Fibroblast of skin of left biceps (primary cell): ENCODE measurements at places on chromosomes 6 and 20.

- no peak for DNase-seq
Measured at GRCh38 chr6:44003345-44004061, 123.7 kb downstream of the MRPL14 start.

- DNase-seq: no peak
Measured at GRCh38 chr6:3711776-3712175, 39.7 kb downstream of the PXDC1 start.

GRCh38 chr6:136757150-136757549, 35.1 kb downstream of the MAP3K5 start:
- DNase-seq: no peak

GRCh38 chr20:22387452-22387851, 196.9 kb downstream of the FOXA2 start:
- DNase-seq: no peak

DNA sequence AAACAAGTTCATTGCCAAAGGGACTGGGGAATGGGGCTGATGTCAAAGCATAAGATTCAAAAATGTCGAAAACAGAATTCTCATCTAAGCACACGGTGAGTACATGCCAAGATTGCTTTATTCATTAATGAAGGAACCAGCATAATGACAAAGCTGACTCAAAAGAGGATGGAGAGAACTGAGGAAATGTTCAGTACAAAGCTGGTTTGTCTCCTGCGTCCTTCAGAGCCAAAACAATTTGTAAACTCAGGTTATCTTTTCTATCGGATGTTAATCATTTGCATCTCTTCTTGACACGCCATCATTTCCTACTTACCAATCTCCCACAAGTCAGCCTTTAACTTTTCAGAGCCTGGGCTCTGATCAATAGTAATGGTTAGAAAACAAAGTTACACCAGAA, 195.6 kb upstream of the PMEPA1 start:
- no peak for DNase-seq

DNA sequence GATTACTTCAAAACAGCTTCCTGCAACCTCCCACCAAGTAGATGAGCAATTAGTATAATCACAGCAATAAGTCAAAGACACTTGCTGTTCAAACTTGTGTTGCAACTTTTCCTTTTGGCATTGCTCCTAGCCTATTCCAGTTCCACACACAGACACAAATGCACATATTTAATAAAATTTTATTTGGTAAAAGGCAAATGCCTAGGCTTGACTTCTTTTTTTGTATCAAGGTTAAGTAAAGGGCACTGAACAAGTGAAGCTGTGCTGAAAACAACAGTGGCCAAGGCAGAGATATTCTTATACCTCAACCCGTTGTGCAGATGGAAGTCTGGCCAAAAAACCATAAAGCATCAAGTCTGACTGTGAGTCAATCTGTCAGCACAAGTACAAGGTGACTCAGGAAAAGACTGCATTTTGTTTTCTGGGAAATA, 708.4 kb upstream of the CITED2 start:
- peak; percentile 73 for DNase-seq

- DNase-seq: peak; percentile 40
Measured at GRCh38 chr6:129598244-129599187, 111.5 kb downstream of the ARHGAP18 start.

- DNase-seq: no peak
Measured at GRCh38 chr6:52135217-52135616, 47.8 kb upstream of the PKHD1 start.

DNA sequence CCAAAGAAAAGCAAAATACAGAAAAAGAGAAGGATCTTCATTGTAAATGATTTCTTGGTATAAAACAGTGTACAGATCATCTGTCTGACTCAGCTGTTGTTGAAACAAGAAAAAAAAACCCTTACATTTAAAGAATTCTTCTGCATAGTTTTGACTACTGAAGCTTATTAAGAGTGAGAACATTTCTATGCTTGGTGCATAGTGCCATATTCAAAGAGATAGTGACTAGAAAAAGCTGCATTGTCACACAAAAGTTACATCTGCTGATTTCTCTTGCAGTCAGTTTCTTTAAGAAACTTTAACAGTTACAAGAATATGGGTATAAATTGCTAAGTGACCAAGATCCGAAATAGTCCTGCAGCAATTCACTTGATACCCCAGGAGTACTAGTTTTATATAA, at the start of gene DEFB112:
Gene DEFB112, minus strand, starts transcription at position 101 of the 400 bp plus-strand sequence. Its CDS starts 60 bp downstream, at position 41.
- DNase-seq: no peak

DNA sequence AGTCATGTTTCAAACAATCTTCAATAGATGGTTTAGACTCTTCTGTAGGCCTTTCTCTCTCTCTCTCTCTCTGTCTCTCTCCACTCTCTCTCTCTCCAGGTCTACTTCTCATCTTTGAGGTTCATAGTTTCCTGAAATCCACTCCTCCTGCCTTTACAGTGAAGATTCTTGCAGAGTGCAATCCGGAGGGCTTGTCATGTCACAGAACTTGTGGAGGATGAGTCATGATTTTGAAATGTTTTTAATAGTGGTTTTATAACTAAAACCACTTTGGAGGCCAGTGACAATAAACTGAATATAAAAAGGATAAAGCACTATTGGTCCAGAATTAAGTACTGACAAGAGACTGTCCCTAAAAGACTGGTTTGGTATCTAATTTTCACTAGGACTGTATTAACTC, 156.3 kb downstream of the KIF6 start:
- peak; percentile 56 for DNase-seq

DNA sequence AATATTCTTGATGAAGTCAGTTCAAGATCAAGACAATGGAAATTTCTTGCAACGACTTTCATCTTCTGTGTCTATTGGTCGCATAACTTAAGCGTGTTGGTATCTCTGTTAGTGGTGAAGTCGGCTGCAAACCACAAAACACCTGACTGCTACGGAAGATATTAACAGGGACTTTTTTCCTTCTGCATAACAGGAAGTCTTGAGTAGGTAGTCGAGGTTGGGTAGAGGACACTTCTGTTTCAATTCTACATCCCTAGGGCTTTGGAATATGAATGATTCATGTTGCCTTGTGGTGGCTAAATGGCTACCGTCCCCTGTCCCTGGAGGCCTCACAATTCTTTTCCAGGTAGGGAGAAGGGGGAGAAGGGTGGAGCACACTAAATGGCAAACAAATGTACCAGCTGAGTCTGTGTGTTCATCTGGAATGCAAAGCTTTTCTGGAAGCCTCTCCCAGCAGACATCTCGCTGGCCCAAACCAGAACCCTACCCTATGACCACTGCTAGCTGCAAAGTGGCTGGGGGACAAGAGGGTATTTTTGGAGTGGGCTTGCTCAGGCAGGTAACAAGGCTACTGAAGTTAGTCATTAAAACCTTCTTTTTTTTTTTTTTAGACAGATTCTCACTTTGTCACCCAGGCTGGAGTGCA, 34.6 kb upstream of the NKX2-2 start:
- DNase-seq: no peak

GRCh38 chr6:134733801-134734200, 216.1 kb downstream of the ALDH8A1 start:
- DNase-seq: no peak

DNA sequence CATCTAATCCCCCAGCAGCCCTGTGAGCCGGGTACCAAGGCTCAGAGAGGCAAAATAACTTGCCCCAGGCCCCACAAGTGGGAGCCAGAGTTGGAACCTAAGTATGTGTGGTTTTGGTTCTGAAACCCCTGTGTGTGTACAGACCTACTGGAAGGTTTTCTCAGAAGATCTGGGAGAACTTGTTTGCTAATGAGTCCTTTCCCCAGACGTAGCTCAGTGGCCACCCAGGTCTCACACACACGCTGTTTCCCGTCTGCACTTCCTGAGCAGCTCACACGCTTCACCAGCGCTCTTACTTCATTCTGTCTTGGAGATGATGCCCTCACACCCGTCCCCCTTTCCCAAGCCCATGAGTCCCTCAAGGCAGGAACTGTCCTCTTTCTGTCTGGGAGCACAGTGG, 8.2 kb downstream of the CCN5 start:
- no peak for DNase-seq

- no peak for DNase-seq
Measured at GRCh38 chr6:23339268-23339667, 769.9 kb downstream of the HDGFL1 start.

DNA sequence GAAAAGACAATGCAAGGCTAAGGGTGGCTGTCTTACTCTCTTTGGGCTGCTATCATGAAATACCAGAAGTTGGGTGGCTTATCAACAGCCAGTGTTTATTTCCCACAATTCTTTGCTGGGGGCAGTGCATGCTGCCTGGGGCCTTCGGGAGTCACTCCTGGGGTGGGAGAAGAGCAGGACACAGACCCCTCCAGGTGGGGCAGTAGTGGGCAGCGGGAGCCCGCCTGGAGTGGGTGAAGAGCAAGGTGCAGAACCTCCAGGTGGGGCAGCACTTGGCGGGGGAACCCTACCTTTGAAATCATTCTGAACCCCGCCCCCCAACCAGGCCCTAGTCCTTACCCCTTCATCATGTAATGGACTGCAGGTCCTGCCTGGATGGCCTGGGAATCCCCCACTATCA, 69.6 kb upstream of the THBS2 start:
- DNase-seq: no peak
